ENCODE measurements at places on chromosomes 16 and 17. TPM values are rescaled to one million over a fixed set of nuclear protein-coding genes. Genes with fewer than 3 reads are reported as not detected.

ANKFN1 gene
- 0.27 TPM for total RNA-seq

TP53TG3B gene
- not detected for total RNA-seq

PTGES3L gene
- total RNA-seq, result 1.5 TPM

ZP2 gene
- not detected for total RNA-seq

TP53TG3C gene
- total RNA-seq, result not detected

Measured in mesothelial cell of epicardium (in vitro differentiated cells).